SK-N-SH (cell line): ENCODE measurements at places on chromosomes 16 and 17. TPM values are rescaled to one million over a fixed set of nuclear protein-coding genes. Genes with fewer than 3 reads are reported as not detected.

DNA sequence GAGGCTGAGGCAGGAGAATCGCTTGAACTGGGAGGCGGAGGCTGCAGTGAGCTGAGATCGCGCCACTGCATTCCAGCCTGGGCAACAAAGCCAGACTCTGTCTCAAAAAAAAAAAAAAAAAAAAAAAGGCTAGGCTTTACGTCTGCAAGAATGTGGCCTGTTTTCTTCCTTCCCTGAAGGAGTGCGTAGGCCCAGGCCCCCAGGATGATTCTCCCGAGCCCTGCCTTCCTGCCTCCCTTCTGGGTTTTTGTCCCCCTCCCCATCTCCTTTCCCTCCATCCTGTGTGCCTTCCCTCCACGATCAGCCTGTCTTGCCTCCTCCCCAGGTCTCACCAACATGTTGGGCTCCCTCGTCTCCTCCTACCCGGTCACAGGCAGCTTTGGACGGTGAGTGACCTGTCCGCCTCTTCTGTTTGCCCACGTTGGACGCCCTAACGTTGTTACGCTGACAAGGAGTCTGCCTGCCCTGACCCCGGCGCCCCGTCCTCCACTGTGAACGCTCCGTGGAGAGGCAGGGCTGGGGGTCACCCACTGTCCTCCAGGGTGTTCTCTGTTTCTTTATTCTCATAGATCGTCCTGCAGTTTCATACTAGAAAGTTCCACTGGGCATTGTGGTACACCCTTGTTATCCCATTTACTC, 15.7 kb upstream of the RNF213 start:
- DNase-seq, result peak; percentile 13

DNA sequence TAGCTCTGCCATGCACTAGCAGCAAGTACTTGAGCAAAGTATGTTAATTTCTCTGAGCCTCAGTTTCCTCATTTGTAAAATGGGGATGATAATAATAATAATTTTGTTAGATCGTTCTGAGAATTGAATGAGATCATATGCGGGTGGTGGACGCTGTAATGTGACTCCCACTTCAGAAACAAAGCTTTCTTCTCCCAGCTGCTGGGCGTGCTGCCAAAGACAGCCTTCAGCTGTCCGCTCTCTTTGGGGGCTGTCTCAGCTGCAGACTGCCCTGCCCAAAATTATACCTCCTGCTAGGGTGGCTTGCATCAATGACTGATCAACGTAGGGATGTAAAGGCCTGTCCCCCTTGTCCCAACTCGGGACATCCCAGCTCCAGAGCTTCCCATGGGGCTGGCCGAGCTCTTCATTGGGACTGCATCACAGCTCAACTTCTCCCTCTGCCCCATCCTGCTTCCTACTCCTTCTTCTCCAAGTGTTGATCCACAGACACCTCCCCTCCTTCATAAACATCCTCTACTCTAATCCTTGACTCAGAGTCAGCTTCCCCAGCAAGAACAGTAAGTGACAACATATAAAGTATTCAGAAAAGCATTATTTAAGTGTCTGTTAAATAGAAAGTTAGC, 30.7 kb upstream of the CDH5 start:
- no peak for DNase-seq

CLEC10A gene
- not detected in 2 replicates for polyA plus RNA-seq

DNA sequence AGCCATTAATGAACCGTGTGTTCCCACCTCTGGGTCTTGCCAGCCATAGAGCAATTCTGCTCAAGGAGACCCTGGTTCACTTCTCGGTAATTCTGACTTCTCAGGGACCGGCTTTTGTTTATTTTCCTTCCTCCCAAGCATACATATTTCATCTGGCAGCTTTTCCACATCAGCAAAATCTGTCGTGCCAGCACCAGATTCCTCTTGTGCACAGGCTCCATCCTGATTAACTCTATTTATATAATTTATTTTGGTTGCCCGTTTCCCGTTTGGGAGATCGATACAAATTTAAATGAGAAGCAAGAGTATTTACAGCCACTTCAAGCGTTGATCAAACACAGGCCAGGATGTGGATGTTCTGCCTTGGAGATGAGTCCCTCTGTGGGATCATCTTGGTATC, 161.9 kb upstream of the XYLT1 start:
- no peak for DNase-seq

TMEM204 gene
- polyA plus RNA-seq, result 2.1 and 2.3 TPM in 2 replicates

- no peak for DNase-seq
Observed at GRCh38 chr17:42913981-42914617, 13.5 kb downstream of the G6PC1 start.

DNA sequence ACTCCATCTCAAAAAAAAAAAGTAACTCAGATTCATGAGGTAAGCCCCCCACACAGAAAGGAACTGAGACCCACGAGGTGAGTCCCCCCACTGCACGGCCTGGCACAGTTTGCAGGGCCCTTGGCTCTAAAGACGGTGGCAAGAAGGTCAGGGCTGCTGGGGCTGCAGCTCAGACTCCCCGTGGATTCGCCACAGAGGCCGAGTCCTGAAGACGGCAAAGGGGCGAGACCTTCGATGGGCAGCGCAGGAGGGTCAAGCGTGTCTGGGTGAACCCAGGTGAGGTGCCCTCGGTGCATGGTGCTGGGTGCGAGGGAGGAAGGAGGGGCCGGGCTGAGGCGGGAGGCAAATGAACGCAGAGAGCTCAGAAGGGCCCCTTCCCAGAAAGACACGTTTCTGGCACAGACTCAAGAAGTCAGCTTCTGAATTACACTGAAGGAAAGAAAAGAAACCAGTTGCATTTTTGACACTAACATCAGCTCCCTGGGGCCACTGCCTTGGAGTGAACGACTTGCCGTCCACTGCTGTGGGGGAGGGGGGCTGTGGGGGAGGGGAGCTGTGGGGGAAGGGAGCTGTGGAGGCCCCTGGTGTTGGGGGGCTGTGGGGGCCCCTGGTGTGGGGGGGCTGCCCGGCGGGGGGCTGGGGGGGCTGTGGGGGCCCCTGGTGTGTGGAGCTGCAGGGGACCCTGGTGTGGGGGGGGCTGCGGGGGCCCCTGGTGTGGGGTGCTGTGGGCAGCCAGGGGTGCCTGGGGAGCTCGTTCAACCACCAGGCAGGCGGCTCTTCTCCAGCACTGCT, 69.8 kb upstream of the METRNL start:
- DNase-seq, result peak; percentile 25

DNA sequence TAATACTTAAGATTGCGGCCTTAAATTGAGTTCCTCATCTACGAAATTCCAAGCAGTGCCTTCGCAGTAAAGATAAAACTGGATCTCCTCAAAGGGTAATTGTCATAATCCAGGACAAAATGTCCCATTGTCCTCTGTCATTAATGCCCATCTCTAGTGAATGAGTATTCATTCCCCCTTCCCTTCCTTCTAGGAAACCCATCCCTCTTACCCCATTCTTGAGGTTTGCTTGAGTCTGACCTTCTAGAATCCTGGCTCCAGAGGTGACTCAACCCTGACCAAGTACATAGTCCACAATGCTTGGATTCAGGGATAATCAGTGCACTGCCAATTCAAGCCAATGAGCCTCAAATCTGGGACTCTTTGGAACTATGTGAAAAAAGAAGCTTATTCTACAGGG, 47.0 kb upstream of the MAF start:
- no peak for DNase-seq

CAPNS2 gene
- polyA plus RNA-seq, result 0.13 and 0.24 TPM in 2 replicates

RPL38 gene
- polyA plus RNA-seq, result 816 and 4,154 TPM in 2 replicates

DNA sequence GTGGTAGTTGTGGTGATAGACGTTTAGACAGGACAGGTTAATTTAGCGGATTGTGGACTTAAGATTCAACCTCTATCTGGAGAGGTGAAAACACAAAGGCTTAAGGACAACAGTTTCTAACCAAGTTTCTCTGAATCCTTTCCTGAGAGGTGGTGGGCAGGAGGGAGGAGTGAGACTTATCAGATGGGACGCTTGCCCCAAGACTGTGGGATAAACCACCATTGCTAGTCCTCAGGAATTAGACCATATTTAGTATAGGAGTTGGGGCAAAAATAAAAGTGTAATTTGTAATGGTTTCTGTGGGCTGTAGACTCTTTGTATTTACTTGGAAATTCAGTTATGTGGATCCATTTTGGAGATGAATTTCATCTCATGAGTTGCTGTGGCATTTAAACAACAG, 6.6 kb downstream of the PDP2 start:
- no peak for DNase-seq

DNA sequence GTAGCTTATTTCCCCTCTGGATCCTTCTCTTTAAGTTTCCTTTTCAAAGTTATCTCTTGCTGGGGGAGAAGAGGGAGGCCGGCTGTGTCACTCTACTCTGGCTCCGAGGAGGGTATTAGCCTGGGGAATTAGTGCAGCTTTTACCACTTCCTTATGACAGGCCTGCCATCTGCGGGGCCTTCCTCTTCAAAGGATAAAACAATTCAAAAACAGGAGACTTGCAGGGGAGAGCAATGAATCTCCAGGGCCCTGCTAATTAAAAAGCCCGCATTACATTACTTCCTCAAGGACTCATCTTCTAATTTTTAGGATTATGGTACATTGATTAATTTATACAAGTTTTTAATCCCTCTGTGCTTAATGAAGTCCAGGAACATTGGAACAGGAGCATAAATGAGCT, 190.9 kb upstream of the CDH5 start:
- no peak for DNase-seq

PPP1R27 gene
- 0.07 and 0.16 TPM in 2 replicates for polyA plus RNA-seq

DNA sequence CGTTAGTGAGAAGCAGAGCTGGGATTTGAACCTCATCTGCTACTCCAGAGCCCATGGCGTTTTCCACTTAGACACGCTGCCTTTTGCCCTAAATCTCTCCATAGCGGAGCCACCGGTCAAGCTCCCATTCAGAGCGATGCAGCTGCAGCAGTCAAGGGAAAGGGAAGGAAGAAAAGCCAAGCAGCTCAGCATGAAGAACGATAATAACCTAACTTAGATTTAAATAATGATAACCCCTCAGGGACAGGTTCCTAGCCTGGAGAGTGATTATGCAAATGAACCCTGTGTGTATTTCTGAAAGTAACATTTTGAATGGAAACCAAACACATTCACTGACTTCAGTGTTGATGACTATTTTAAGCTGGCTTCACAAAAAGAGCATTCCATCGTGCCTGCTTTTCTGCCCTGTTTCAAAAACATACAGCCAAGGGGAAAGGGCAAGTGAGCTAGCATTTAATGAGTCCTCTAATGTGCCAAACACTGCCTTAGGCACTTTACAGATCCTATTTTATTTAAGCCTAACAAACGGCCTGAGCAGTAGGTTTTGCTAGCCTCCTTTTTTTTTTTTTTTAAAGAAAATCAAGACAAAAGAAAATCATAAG, 798.3 kb downstream of the CDH8 start:
- DNase-seq, result no peak

RNF157 gene
- 5.2 TPM in 2 replicates for polyA plus RNA-seq

GRCh38 chr17:81346908-81347349, 48.3 kb upstream of the BAHCC1 start:
- DNase-seq, result peak; percentile 71

- no peak for DNase-seq
Observed at GRCh38 chr16:72740347-72740746, 307.6 kb downstream of the ZFHX3 start.

COPZ2 gene
- polyA plus RNA-seq, result 31.2 and 36.9 TPM in 2 replicates

KRTAP4-5 gene
- polyA plus RNA-seq, result not detected in 2 replicates
